ENCODE measurements at places on chromosomes 5 and 9.

DNA sequence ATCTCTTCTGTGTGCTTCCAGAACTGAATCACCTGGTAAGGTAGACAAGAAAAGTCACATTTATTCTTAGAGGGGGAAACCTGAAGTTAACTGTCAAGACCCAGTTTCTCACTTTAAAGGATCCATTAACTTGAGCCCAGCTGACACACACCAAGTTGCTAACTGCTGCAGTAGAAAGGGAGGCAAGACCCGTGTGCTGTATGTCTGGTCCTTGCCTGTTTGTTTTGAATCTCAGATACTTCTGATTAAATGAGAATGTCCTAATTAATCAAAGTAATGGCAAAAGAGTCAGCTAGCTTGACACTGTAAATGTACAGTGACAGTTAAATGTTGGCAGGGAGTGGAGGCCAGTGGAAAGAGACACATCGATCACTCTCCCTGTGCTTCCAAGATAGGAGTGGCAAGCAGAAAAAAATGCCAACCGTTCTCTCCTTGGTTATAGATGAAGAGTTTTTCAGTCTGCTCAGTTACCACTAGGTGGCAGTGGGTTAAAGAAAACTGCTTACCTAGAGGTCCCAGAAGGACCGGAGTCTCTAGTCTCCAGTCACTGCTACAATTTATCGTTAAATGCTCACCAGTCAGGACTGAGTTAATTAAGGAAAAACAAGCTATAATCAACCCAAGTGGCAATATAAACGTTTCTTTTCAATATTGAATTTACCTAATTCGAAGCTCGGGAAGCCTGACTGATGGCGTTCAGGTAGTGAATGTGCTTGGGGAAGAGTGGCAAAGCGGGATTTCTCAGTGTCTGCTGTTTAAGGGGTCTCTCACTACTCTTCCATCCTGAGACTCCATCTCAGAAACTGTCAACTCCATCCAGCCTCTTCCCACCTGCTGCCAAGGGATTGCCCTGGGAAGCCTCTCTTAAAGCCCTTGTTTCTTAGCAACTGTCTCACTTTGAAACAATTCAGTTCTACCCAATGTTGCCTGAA, 18.4 kb downstream of the LSM11 start:
- DNase-seq, result peak; percentile 9

GRCh38 chr5:154989626-154990025, 23.9 kb upstream of the KIF4B start:
- no peak for DNase-seq

DNA sequence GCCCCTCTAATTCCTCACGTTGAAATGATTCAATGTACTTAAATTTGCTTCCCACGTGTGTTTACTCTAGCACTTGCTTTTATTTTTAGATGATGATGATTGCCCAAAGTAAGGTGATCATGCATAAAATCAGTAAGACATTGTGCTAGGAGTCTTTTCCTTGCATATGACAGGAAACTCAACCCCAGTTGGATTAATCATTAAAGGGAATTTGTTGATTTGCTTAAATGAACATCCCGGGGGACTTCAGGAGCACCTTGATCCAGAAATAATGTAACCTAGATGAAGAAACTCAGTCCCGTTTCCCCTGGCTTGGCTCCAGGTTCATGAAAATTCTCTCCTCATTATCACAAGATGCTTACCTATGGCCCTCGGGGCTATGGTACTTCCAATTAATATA, 106.1 kb upstream of the STC2 start:
- no peak for DNase-seq

DNA sequence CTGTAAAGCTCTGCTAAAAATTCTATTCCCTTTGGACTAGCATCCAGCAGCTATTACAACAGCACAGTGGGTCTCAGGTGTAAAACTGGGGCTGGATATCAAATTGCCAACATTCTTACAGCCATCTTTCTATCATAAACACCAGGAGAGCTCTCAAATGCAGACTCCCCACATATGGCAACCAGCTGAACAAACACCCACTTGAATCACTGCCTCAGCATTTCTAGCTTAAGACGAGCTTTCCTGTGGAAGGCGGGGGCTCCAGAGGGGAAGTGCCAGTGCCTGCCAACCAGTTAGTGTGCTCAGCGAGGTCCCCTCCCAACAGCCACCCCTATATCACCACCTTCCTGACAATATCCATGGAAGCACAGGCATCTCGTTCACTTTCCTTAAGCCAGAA, 62.2 kb downstream of the IPPK start:
- no peak for DNase-seq

- DNase-seq, result no peak
These were observed 149.2 kb downstream of the LRRC70 start for GRCh38 chr5:62727861-62728260.

DNA sequence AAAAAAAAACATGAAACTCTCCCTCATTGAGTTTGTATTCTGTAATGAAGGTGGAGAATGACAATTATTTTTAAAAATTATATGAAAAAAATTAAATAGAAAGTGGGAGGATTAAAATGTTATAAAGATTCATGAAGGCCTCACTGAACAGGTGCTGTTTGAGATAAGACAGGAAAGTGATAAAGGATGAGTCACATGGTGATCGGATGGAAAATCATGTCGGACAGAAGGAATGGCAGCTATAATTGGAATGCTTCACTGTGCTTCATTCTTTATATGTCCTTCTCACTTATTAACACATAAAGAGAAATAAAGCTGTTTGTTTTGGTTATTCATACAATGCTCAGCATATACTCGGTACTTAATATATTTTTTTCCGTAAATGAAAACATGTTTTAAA, 464.5 kb upstream of the RGMB start:
- DNase-seq, result peak; percentile 51

- DNase-seq, result no peak
These were observed 20.9 kb downstream of the ANXA2R start for GRCh38 chr5:43019291-43019613.

DNA sequence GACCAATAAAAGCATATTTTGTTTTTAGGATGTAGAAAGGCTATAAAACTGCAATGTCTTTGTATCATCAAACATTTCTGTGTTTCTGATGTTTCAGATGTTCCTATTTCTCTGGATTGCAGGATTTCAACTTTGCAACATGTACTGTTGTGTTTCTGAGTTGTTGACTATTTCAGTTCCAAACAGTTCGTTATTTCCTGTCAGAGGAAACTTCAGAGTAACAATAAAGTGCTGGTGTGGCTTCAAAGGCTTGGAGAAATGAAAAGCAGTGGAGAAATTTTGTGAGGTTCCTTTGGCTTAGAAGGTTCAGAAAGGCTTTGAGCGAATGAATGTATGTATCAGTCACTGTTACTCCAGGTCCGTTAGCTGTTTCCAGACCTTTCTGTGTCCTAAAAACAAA, 17.2 kb downstream of the TJP2 start:
- no peak for DNase-seq

DNA sequence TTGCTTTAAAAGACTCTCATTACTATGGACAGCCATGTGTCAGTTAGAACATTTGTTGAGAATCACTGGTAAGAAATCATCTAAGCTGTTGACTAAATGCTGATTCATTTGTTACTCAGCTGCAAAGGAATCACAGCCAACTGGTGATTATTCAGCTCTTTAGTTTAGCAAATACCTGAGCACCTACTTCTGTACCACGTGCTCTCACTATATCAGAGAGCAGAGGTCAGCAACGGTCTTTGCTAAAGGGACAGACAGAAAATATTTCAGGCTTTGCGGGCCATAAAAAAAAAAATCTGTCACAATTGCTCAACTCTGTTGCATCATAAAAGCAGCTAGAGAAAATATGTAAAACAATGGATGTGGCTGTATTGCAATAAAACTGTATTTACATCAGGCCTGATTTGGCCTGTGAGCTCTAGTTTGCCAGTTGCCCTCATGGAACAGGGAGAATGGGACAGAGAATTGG, 377.6 kb downstream of the DNAH5 start:
- DNase-seq, result peak; percentile 53

DNA sequence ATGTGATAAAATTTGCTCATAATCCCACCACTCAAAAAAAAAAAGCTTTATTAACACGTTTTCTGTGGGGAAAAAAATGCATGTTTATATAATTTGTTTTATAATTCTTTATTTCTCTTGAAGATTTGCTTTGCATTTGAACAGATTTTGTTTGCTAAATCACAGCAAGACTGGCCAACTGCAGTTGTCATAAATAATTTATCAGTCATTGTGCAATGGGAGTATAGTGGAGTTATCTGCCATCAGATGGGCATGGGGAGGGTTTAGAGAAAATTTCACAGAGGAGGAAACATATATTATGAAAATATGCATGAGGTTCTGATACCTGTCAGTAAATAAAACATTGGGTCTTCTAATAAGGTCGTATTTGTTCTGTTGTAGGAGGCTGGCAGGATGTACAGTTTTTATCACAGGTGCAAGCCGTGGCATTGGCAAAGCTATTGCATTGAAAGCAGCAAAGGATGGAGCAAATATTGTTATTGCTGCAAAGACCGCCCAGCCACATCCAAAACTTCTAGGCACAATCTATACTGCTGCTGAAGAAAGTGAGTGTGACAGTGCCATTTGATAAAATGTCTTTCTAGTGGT, 23.8 kb downstream of the HSDL2 start:
- DNase-seq, result no peak

- no peak for DNase-seq
These were observed 183.4 kb upstream of the NR3C1 start for GRCh38 chr5:143586781-143587362.

- no peak for DNase-seq
These were observed 76.6 kb downstream of the F2RL2 start for GRCh38 chr5:76546497-76547102.

DNA sequence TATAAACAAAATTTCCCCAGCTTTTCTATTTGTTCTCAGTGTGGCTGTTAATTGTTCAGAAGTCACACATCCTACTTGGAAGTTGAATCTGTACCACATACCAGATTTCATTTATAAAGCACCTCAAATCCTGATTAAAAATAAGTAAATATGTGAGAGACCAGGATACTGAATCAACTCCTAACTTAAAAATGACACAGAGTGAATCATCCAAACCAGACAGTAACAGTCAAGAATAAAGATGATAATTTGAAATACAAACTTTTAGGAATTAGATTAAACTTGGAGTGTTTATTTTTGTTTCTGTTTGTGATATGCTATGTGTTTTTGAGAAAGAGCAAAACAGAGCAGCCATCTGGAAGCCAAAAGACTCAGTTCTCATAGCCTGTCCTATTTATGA, 633.2 kb upstream of the RORB start:
- DNase-seq, result no peak

DNA sequence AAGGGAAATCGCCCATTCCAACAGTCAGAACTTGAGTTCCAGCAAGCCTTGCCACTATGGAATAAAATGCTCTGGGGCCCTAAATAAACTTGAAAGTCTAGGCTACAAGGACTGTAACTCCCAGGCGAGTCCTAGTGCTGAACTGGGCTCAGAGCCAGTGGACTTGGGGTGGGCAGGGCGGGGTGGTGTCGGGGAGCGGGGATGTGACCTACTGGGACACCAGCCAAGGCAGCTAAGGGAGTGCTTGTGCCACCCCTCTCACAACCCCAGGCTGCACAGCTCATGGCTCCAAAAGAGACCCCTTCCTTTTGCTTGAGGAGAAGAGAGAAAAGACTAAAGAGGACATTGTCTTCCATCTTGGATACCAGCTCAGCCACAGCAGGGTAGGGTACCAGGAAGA, 61.5 kb downstream of the MEIKIN start:
- no peak for DNase-seq

DNA sequence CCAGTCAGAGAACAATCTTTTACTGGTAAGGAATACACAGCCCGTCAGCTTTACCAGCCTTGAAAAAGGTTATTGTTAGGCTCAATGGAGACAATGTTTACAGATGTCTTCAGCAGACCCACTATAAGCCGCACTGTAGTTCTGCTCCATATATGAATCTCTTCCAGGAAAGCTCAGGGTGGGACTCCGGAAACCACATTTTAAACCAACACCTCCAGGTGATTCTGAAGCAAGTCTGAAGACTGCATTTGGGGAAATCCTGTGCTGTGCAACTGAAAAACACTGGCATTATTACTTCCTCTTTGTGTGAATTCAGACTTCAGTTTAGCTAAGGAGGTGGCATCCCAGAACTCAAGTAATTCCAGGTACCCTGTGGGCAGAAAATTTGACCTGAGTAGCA, 3.5 kb downstream of the GZMK start:
- no peak for DNase-seq

DNA sequence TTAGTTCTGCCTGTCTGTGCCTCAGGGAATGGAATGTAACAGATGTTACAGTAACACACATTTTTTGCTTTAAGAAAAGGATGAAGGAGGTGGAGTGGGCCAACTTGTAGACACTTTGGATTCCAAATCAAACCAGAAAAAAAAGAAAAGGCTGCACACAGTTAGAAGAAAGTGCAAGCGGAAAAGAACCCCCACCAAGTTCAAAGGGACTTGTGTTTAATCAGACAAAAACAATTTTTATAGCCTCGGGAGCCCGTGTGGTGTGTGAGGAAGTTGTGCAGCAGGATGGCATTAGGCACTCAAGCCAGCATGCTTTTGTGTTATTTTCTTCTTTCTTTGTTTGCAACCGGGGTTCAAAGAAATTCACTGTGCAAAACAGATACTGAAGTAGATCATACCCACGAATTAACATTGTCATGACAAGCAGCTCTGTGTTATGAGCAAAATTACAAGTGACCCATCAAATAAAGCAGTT, 189.5 kb downstream of the SEMA5A start:
- no peak for DNase-seq

DNA sequence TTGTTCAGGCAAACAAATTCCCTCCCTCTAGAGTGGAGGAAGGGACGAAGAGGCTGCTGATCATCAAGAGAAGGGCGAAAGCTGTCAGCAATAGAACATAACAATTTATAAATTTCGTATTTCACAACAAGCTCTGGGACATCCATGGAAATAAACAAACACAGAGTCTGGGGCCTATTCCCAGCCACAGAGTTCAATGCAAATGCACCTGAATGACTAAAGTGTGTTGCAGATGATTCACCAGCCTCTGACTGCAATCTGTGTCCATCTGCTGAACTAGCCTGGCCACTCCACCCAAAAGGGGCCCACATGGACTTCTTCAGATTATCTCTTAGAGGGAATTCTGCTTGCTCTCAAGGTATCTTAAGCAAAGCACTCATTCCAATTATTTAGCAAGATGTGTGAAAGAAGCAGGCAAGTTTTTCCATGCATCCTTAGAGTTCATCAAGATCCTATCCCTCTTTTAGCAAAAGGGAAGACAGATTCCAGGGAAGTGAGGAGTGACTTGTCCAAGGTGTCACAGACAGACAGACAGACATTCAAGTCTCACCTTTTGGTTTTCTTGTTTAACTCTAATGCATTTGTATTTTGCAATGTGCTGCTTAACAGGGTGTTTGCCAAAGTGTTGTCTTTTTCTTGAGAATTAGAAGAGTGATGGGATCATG, 307.8 kb upstream of the PAPPA start:
- peak; percentile 43 for DNase-seq

DNA sequence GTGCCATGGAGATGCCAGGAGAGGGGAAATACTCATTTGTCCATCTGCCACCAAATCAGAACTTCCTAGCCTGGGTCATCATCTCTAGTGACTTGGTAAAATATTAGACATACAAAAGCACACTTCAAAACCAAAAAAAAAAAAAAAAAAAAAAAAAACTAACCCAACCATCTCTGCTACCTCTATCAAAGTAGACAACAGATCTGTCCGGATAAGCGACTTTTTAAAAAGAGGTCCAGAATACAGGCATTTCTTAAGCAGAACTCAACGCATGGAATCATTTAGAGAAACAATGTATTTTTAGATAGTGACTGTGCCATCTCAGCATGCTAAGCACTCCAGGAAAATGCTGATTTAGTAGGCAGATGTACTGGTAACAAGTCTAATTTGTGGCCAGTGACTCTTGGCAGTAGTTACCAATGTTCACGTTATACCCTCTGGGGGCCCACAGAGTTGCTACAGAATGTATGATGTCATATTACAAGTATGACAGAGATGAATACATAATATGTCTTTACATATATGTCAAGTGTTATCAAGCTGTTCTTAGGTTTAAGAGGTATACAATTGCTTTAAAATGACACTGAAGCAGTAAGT, 107.8 kb downstream of the SMIM23 start:
- peak; percentile 31 for DNase-seq

Data from NCI-H226 (cell line).